Ovary (tissue), 10 donors: ENCODE measurements at places on chromosomes 16 and 17. TPM values are rescaled to one million over a fixed set of nuclear protein-coding genes. Genes with fewer than 3 reads are reported as not detected.

Gene PLD6
- 6.8 TPM for total RNA-seq

- DNase-seq, result no peak
Observed at GRCh38 chr16:31698901-31699300, 171.2 kb downstream of the AHSP start.

Gene IL34
- total RNA-seq, result 1.1 TPM

- peak; percentile 71 for DNase-seq
Observed at GRCh38 chr16:72561-73548, at the start of gene RHBDF1. RHBDF1 (minus strand) TSS chr16:72631; CDS start chr16:65015, 7,616 bp downstream.

DNA sequence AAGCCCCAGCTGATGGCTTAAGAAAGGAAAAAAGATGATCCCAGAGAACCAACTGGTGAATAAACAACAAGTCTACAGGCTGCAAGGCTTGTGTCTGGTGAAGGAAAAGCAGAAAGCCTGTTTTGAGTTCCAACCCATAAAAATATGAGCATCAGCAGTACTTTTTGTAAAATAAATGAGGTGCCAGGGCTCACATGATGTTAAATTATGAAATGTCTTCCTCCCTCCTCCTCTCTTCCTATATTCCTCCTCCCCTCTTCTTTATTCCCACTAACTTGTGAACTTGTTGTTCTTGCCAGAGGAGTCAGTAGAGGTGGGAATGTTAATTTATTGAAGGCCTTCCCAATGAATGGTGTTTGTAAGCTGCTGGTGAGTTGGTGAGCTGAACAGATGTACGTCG lies 212.2 kb upstream of the CDH11 start:
- DNase-seq, result no peak

DNA sequence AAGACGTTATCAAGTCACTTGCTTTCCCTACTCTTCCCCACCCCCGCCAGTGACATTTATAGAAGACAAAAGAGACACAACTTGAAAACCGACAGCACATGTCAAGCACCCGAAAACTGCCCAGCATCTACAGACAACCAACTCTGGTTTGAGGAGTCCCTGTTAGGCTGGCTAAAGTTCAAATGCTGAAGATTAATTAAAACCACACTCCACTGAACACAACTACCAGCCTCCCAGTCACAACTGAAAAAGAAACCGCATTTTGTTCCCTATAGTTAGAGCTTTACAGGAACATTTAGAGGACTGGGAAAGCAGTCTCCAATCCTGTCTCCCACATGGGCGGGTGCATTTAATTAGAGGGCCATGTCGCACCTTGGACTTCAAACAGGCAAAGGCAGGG lies 73.0 kb upstream of the COX10 start:
- DNase-seq, result no peak

Gene GAST
- total RNA-seq, result not detected

Gene MPP2
- 4.9 TPM for total RNA-seq

Gene WFIKKN1
- 0.57 TPM for total RNA-seq

DNA sequence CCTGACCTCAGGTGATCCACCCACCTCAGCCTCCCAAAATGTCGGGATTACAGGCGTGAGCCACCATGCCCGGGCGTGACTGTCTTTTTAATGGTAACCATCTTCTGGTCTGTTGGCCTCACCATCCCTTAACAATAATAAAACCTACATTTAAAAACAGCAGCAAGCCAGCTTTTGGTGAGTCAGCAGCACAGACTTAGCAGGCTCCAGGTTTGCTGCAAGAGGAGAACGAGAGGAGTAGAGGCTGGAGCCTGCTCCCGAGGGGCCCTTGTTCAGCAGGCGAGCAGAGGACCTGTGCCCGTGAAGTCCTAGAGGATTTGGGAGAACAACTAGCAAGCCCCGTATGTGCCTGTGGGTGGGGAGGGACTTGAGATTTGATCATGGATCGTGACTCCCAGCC lies 35.7 kb downstream of the MYH13 start:
- DNase-seq, result no peak

GRCh38 chr17:28334171-28334570 lies 1.1 kb downstream of the IFT20 start:
- no peak for DNase-seq

Gene SSTR5
- not detected for total RNA-seq

- no peak for DNase-seq
Observed at GRCh38 chr17:68396226-68397107, 60.8 kb downstream of the WIPI1 start.

Gene FOXF1
- 0.45 TPM for total RNA-seq

Gene LRRC37A2
- 10.3 TPM for total RNA-seq

Gene FBXO39
- total RNA-seq, result 0.11 TPM
